Kidney glomerular epithelial cell (primary cell): ENCODE measurements at places on chromosomes 12 and 14.

GRCh38 chr12:6970096-6970527 lies 352 bp downstream of the PHB2 start:
- DNase-seq, result no peak

GRCh38 chr12:54217774-54218241 lies 29.0 kb upstream of the SMUG1 start:
- no peak for DNase-seq

- DNase-seq, result no peak
These were observed 5.7 kb downstream of the TMEM121 start for GRCh38 chr14:105531894-105532623.

- DNase-seq, result no peak
These were observed 1428.3 kb downstream of the AACS start for GRCh38 chr12:126493366-126494108.

DNA sequence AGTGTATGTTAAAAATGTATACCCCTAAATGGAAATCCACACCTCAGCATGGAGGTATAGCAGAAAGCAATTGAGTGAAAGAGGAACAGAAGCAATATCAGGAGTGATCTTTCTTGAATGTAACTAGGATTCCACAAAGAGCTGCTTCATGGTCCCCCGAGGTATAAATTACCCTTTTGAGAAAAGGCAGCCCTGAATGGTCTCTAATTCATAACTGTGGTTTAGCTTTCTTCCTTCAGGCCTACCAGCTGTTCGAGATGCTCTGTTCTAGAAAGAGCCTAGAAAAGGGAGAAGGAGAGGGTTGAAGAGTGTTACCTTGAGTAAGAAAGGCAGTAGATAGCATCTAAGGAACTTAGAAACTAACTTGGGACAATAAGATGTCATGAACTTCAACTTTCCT lies 42.9 kb upstream of the CSRNP2 start:
- DNase-seq, result no peak

DNA sequence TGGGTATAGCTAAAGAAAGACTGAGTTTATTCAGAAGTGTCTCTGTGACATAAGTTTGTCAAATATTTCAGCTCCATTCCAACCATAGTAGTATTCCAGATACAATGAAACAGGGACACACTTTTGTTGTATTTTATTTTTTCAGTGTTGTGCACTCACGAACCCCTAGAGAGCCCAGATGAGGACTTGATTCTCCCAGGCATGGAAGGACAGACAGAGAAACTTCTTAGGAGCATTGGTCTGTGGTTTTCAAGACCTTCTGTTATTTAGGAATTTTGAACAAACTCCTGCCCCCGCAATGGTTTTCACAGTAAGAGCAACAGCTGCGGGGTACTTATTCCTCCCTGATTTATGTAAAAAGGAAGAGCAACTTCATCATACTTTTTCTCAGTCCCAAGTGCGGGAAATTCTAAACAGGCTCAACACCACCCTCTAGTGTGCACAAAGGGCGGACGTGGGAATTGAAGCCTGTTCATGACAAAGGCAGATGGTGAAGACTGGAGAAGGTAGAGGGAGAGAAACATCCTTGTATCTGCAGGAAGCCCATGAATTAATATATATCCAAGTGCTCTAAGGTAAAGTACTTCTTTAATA lies 147.6 kb downstream of the PAH start:
- peak; percentile 37 for DNase-seq
